ENCODE measurements at places on chromosomes 16 and 17. TPM values are rescaled to one million over a fixed set of nuclear protein-coding genes. Genes with fewer than 3 reads are reported as not detected.

Gene NOD2
- 2.4 TPM for total RNA-seq

Gene TRPV2
- total RNA-seq = 18.4 TPM

Gene SLC47A1
- not detected for total RNA-seq

Gene PRSS21
- total RNA-seq = not detected

GRCh38 chr16:74521691-74522090 lies 85.2 kb downstream of the GLG1 start:
- H3K4me3 ChIP-seq = no peak overlapping the region
- H3K27ac ChIP-seq = no peak overlapping the region
- H3K36me3 ChIP-seq = peaks cover 6% of the 10 kb centered on the region
- H3K4me1 ChIP-seq = peaks cover 5% of the 10 kb centered on the region

DNA sequence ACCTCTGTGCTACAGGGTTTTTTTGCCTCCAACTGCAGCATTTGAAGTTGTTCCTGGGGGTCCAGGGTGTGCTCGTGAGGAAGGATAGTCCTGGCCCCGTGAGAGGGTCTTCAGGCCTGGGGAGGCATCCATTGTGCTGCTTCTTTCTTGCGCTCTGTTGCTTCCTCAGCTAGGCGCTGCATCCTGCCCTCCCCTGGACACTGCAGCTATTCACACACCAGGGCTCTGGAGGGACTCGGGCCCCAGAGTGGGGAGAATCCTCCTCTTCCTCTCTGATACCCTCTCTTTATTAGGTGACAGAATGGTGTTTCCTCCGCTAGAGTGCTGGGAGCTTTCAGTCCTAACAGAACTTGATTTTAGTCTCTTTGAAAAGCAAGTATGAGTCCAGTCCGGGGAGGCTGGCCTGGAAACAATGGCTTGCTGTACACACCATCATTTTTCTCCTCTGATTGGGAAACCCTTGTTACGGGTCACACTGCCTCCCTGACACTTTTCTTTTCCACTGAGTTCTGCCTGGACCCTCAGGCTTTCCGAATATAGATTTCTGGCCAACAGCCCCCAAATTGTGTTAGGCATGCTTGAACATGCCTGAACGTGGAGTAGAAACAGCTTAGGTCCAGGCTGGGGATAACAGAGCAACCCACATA lies 81.4 kb upstream of the ELAC2 start:
- H3K27me3 ChIP-seq = no peaks in the 10 kb centered on the region
- DNase-seq = no peak
- H3K4me1 ChIP-seq = no peaks in the 10 kb centered on the region
- H3K27ac ChIP-seq = no peak overlapping the region
- H3K4me3 ChIP-seq = no peak overlapping the region
- H3K36me3 ChIP-seq = no peaks in the 10 kb centered on the region

GRCh38 chr17:58176200-58176599 lies 9.4 kb downstream of the OR4D2 start:
- no peaks in the 10 kb centered on the region for H3K27me3 ChIP-seq
- no peaks in the 10 kb centered on the region for H3K4me1 ChIP-seq
- no peak overlapping the region for H3K27ac ChIP-seq
- H3K4me3 ChIP-seq = no peak overlapping the region

- H3K36me3 ChIP-seq = peaks cover 21% of the 10 kb centered on the region
- H3K4me3 ChIP-seq = peak within 1 kb of the TSS; percentile 43
- peak within 1 kb of the TSS; percentile 56 for H3K27ac ChIP-seq
Observed at GRCh38 chr16:3065069-3065741, at the start of gene IL32. TSS of gene IL32 (plus strand) at chr16:3065640. CDS start at chr16:3065812, 172 bp downstream.

DNA sequence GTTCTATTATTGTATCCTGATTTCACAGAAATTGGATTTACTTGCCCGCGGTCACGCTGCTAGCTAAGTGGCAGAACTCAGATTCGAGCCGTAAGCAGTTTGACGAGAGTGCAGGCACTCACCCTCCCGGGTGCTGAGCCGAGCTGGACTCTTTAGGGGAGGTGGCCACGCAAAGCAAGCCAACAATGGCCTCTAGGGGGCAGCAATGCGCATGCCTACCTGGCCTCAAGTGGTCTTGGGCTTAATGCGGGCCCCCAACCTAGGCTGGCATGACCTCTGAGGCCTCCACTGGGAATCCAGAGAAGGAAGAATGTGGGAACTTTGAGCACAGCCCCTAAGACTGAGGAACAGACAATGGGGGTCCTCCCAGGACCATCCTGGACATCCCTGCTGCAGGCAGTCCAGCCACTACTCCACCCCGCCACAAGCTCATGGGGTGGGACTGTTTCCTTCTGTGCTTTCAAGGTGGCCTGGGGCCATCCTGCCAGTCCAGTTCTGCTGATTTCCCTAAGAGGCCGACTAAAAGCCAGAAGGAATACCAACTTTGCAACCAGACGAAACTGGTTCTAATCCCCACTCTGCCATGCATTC lies 276.5 kb downstream of the XYLT1 start:
- no peaks in the 10 kb centered on the region for H3K27me3 ChIP-seq
- DNase-seq = no peak
- H3K36me3 ChIP-seq = no peaks in the 10 kb centered on the region
- H3K4me1 ChIP-seq = no peaks in the 10 kb centered on the region

DNA sequence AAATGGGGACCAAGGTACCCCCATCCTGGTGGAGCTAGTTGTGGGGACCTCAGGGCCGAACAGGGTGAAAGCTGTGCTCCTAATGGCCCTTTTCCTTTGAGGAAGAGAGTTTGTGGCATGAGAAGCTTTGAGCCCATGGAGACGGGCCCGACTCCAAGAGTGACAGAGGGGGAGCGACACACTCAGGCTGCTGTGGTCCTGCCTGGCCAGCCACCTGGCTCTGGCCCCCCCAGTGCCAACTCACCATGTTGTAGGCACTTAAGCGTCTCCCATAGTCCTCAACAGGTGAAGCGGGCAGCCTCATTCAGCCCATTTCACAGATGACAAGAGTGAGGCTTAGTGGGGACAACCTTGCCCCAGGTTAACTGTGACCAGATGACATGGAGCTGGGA lies 1.6 kb downstream of the IL21R start:
- no peak overlapping the region for H3K27ac ChIP-seq
- no peak for DNase-seq
- H3K27me3 ChIP-seq = no peaks in the 10 kb centered on the region
- H3K4me1 ChIP-seq = peaks cover 6% of the 10 kb centered on the region
- no peak overlapping the region for H3K4me3 ChIP-seq

- peaks cover 39% of the 10 kb centered on the region for H3K4me1 ChIP-seq
- no peak overlapping the region for H3K4me3 ChIP-seq
- peak overlapping the region; percentile 48 for H3K27ac ChIP-seq
- no peaks in the 10 kb centered on the region for H3K36me3 ChIP-seq
Observed at GRCh38 chr17:27540318-27541101, 84.3 kb downstream of the KSR1 start.

Data from esophagus muscularis mucosa (tissue), 4 donors.